ENCODE measurements at places on chromosomes 7 and 10.
A peak's percentile ranks its signal among the peaks of the same experiment; 100 is the strongest.

DNA sequence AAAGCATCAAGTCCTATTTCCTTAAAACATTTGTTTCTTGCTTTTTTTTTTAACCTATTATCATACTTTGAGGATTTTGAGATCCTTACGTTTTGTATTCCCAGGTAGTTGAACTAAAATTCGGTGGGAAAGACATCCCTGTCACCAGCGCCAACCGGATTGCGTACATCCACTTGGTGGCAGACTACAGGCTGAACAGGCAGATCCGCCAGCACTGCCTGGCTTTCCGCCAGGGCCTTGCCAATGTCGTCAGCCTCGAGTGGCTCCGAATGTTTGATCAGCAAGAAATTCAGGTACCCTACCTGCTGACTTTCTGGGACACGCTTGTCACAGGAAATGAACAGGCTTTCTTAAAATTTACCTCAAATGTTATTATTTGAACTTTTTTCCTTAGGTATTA lies 83.0 kb upstream of the DNAJB6 start:
- DNase-seq = no peak

GRCh38 chr7:55575733-55576132 lies 3.4 kb upstream of the VOPP1 start:
- peak; percentile 56 for DNase-seq

DNA sequence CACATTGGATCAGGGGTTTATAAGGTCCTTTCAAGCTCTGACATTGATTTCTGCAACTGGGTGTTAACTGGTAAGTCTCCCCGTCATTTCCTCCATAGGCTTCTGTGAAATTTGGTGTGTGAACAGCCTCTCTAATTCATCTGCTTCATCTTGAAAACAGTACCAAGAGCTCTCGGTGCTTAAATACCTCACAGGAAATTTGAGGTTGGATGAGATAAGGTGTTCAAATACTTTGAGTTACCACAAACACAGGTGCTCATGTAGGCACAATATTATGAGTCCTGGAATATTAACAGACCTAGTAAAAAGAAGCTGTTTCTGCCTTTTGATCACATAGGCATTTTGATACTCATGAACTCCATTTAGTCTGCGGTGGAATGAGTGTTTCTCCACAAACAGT lies 85.2 kb downstream of the RTKN2 start:
- peak; percentile 91 for DNase-seq

GRCh38 chr10:122503886-122504609 lies 42.7 kb downstream of the HTRA1 start:
- no peak for DNase-seq

DNA sequence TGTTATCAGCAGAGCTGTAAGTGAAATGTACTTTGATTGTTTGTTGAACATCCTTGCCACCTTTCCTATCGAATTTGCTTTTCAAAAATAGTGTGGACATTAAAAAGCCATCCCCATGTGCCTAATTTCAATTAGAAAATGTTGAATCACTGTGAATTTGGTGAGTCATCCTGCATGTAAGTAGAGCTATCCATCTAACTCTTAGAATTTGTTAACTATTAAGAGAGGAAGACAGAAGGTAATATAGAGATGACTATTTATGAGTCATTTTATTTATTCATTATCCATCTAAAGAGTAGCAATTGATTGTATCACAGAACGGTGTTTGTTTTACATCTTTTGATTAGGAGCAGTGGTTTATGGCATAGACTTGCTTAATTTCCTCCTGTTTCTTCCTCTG lies 154.7 kb downstream of the MGMT start:
- DNase-seq = no peak

DNA sequence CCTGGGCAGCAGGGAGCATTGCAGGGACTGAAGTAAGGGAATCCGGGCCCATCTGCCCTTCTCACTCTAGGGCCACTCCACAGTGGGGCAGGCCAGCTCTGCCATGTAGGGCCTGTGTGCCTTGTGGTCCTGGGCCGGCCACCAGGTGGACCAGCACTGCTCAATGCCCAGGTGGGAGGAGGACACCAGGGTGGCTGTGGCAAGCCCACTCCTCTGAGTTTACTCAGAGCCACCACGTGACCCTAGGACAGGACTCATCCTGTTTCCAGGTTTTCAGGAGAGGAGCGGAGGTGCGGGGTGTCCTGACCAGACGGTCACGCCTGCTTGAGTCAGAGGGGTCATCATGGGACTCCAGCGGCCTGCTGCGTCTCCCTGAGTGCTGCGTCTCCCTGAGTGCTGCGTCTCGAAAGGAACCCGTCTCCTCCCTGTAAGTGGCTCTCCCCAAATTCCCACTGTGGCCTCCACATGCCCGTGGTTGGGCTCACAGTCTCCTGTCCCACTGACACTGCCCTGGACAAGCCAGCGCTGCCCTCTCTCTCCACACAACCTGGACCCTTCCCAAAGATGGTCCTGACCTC lies 2.9 kb downstream of the CFAP46 start:
- DNase-seq = no peak

DNA sequence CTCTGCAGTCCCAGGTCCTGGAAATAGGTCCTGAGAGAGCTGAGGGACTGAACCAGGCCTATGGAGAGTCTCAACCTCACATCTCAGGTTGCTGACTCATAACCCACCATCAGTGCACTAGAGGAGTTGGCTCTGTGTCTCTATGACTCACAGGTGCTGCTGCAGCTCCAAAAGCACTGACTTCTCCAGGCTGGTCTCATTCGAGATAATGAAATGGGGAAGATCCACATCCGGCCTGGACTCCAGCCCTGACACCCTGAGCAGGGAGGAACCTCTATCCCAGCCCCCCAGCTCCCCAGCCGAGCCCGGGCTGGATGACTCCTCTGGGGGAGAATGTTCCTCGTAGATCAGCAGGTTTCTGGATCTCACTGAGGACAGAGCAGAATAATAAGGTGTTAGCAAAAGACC lies 35.5 kb upstream of the DGKI start:
- DNase-seq = no peak

DNA sequence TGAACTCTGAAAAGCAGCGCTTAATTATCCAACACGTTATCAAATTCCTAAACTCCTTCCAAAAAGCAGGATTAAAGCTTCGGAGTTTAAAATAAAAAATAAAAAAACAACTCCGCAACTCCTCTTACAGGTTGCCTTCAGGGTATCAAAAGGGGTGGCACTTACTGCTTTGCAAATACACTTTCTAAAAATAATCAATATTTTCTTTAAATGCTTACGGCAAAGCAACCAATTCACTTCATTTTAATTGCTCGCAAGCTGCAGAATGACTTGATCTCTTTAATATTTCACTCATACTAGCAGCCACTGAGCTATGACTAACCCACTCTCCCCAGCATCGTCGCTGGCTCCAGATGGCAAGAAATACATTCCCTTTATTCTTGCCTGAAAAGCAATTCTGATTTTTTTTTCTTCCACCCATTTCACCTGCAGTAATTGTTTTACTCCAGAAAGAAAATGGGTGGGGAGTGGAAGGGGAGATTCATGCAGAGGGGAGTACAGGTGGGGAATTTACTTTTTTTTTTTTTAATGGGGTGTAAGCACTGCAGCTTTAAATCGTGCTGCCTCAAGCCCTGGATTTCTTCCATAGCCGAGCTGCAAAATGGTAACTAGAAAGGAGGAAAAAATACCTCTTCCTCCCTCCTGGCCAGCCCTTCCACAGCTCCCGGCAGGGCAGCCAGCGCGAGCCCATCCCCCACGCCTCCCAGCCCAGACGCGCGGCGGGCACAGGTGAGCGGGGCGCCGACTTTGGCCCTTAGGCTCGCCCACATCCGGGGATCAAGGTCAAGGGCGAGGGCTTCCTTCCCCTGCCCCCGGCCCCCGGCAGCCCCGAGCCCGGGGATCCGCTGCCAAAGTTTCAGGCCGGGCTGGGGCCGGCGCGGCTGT lies 54.2 kb upstream of the FHIP2A start:
- DNase-seq = no peak

DNA sequence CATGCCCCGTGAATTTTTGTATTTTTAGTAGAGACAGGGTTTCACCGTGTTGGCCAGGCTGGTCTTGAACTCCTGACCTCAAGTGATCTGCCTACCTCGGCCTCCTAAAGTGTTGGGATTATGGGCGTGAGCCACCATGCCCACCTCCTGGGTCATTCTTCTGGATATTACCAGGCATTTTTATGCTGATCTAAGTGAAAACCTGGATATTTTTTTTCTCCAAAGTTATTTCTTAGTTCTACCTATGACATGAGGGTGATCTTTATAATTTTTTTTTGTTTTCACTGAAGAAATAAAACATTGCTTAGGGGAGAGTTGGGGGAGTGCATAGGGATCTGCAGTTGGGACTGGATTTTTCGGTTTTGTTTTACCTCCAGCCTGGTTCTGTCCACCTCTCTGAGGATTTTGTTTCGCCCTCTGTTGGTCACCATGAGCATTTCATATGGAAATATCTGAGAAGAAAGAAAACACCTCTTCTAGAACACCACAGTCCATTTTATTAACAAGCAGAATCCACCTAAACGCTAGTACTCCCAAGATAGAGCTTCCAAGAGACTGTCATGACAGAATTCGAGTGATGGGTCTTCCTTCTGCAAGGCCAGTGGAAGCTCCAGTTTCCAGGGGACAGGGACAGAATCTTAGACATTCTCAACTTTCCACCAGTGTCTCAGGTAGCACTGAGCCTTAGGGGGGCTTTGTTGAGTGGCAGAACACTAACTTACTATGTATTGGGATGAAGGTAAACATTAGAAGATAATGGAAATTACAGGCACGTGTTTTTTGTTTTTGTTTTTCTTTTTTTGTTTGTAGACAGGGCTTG lies 33.4 kb upstream of the AFAP1L2 start:
- DNase-seq = no peak

All from CD4-positive, alpha-beta T cell treated with Interleukin-2 at 100 ng/mL for 4 hours (primary cell).